Left renal cortex interstitium (tissue), 4 donors: ENCODE measurements at places on chromosomes 2 and 18. TPM values are rescaled to one million over a fixed set of nuclear protein-coding genes. Genes with fewer than 3 reads are reported as not detected.

DNA sequence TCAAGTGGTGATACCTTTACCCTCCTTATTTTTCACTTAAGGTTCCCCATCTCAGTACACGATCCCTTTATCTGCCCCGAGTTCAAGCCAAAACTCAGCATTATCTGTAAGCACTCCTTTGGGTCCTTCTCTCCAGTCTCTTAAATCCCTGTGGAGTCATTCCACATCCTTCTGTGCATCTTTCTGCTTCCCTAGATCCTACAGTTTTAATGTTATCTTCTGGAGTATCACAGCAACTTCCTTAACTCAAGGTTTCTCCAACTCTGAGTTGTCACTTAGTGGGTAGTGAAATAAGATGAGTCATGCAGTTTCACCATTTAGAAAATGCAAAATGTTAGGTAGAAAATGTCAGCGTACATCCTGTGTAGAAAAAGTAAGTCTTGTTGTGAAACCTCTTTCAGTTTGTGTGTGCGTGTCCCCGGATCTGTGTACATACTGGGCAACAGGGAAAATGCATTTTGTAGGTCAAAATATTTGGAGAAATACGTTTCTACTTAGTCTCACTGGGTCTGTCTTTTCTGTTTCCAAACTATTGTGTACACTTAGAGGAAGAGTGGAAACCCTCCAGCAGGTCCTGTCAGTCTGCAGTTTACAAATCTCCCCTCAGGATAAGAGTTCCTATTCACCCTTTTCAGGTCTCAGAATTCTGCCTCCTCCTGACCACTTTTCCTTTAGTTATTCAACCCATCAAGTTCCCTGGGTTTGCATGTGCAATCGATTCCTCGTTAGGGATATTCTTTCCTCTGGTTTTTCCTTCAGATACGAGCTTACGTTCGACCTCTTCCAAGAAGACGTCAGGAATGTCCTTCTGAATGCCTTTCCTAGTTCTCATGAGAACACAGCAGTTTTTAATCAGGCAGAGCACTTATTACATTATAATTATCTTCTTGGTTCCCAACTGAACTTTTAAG is 154.8 kb downstream of the TGIF1 start:
- no peak for DNase-seq

DNA sequence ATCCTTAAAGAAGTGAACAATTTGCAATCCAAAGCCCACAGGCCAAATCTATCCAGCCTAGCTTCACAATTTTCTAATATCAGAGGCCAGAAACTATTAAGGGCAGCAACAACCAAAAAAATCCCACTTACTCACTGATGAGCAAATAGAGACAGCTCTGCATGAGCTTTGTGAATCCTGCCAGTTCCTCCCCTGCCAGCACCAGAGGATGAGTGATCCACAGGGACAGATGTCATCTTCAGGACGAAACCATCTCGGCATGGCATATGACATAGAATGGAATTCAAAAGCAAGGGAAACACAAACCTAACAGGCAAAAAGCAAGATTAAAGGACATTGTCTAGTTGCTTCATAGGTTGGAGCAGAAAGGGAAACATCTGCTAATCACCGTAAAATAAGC is 2.2 kb upstream of the DSC2 start:
- no peak for DNase-seq

DNA sequence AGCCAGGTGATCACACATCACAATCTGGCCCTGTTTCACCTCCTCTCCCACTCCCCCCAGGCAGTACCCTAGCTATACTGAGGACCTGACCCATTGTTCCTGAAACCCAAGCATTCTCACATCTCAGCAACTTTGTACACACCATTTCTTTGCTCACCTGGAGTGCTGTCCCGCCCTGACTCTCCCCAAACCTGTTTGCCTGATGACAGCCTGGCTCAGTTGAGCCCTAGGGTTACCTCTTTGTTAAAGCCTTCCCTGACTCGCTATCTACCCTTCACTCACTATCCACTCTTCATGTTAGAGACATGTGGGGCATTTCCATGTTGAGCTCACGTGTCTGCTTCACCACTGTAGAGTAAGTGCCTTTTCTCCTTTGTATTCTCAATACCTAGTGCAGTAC is 49.1 kb downstream of the GREB1L start:
- DNase-seq, result no peak

GRCh38 chr2:63596401-63596883 is 7.7 kb downstream of the MDH1 start:
- no peak for DNase-seq

GRCh38 chr18:44502790-44503189 is 177.9 kb upstream of the SETBP1 start:
- DNase-seq, result no peak

- no peak for DNase-seq
Observed at GRCh38 chr18:80120932-80121331, 11.9 kb downstream of the ADNP2 start.

DNA sequence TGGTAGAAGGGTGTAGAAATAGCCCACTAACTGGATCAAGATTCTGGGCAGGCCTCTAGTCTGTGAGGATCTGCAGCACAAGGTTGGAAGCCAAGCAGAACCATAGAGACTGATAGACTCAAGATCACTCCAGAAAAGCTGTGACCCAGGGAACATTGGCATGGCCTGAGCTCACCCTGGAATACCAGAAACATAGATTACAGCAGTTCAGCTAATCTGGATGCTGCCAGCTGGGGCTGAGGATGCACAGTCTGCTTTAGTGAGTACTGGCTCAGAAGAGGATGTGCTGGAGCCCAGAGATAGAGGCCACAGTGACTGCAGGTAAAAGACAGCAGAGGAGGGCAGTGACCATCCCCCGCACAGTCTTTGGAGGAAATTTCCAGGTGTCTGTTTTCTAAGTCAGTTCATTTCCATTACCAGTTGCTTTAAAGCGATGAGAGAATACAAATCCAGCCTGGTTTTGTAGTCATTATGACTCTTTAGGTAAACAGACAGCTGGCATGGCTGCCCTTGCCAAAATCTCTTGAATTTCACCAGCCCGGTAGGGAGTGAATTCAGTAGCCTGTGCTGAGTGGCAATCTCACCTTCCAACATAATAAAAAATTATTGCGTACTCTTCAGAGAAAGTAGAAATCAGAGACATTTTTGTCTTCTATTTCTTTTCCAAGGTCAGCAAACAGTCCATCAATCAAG is 119.2 kb downstream of the ANTXR1 start:
- no peak for DNase-seq

DNA sequence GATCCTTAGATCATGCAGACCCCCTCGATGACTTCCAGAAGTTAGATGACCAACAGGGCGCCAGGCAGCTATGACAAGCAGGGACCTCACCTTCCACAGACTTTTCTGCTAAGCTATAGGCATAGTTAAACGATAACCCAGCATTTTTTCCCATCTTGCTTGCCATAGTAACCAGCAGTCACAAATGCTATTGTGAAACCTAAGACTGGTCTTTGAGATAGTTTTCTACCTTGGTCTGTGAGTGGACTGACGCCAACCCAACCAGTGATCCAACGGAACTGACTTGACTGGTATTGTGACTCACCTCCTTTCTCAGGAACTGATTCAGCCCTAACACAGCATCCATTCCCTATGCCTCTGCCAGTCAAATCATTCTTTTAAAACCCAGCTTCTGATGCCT is 361.2 kb downstream of the LRRTM4 start:
- no peak for DNase-seq

DQX1 gene
- polyA plus RNA-seq, result 0.48 TPM

COL5A2 gene
- 180 TPM for polyA plus RNA-seq

POU3F3 gene
- polyA plus RNA-seq, result 85.2 TPM

CHRND gene
- 0.92 TPM for polyA plus RNA-seq

PARD3B gene
- polyA plus RNA-seq, result 32.6 TPM

DLX2 gene
- not detected for polyA plus RNA-seq

LHCGR gene
- polyA plus RNA-seq, result 0.22 TPM

DSC1 gene
- 1.8 TPM for polyA plus RNA-seq

OXER1 gene
- polyA plus RNA-seq, result 7.6 TPM
